ENCODE measurements at places on chromosomes 3 and 15.
A peak's percentile ranks its signal among the peaks of the same experiment; 100 is the strongest.

GRCh38 chr15:65791335-65792137 is 557 bp downstream of the DENND4A start:
- DNase-seq, result peak; percentile 58

DNA sequence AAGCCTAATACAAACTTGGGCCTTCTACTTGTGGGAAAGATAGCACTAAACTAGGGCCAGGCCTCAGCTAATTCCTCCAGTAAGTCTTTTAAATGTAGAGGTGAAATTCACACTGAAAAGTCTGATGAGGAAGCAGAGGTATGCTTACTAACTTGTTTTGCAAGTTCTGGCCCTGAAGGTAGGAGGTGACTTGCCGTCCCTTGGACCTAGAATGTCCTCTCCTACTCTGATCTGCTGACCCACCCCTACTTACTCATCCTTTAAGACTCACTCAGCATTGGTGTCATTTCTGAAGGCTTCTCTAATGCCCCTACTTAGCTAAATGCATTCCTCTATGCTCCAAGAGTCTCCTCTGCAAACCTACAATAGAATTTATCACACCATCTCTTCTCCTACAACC is 19.4 kb downstream of the RIOX2 start:
- DNase-seq, result no peak

GRCh38 chr3:162525066-162525742 is 1028.6 kb downstream of the OTOL1 start:
- DNase-seq, result no peak

GRCh38 chr3:172751175-172751704 is 714 bp downstream of the ECT2 start:
- no peak for DNase-seq

DNA sequence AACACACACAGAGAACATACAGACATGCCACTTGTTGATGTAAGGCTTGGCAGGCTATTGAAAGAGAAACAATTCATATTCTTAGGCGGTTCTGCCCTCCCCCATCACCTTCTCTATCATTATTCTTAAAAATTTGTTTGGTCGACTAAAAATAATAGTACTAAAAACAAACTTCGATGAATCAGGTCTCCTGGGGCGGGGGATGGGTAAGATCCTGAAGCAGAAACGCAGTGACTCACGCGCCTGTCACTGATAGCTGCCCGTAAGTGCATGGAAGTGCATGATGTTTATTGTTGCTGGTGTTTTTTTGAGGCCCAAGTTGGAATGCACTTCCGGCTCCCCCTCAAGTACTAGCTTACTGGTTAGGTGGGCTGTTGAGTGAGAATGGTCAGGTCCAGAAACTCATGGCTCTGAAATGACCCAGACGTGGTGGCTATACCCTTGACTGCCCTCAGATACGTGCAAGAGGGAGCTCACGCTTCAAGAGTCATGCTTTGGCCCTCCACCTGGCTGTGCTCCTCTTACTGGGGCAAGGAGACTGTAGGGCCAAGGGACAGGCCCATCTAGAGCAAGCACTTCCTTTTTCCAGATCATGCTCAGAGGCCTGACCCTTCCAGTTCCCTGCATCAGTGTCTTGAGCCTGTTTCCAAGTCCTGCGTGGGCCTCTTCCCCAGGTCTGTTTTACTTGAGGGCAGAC is 10.9 kb downstream of the SMAD3 start:
- DNase-seq, result no peak

DNA sequence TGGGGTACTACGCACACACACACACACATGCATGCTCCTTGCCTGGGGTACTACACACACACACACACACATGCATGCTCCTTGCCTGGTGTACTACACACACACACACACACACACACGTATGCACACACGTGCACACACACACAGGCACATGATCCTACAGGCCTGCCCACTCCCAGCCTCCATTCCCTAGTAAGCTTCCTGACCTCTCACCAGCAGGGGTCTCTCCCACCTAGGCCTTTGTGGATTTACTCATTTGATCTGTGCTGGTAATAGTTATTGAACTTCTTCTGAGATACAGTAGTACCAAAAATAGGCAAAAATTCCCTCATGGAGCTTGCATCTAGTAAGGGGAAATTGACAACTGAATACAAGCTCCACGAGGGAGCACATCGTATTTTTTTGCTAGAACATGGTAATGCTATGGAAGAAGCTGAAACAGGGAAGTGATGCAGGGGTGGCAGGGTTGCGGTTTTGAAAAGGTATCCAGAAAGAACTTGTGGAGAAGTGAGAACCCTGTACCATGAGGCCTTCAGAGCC is 19.1 kb downstream of the TTC21A start:
- peak; percentile 82 for DNase-seq

DNA sequence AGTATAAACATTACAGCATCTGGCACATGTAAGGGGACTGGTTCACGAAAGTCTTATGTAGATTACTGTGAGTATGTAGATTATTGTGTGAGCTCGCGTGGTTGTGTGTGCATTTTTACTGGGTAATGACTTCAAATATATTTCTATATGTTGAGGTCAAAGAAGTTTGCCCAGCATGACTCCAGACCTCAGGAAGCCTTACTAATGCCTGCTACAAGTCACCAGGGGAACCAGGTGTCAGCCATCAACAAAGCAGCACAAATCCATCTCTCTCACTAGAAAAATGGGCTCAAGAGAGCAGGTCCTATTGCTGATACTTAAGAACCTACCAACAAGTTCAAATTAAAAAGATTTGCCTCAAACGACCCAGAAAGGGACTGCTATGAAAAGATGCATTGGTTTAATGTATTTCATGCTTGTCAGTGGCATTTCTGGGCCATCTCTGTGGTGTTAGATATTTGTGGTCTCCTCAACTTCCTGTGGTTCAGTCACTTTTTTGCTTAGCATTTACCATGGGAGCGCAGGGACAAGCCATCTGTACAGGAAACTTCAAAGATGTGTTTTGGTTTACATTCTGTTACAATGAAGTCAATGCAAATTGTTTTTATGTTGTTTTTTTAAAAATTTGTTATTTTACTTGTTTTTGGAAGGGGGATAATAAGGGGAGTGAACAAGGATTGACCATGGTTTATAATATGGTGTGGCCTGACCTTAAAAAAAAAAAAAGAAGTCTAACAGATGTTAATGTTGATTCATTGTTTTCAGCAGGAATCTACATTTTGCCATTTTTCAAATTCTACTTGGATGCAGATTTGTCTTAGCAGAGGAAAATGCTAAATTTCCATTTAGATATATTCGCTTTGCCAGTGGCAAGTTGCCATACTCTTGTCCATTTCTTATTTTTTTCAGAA is 172.1 kb upstream of the ADAMTS9 start:
- no peak for DNase-seq

GRCh38 chr3:73624821-73625665 is at the start of gene PDZRN3:
TSS of gene PDZRN3 (minus strand) at chr3:73624941.
- peak; percentile 55 for DNase-seq

- peak; percentile 75 for DNase-seq
Measured at GRCh38 chr3:113844622-113845222, 6.1 kb downstream of the GRAMD1C start.

DNA sequence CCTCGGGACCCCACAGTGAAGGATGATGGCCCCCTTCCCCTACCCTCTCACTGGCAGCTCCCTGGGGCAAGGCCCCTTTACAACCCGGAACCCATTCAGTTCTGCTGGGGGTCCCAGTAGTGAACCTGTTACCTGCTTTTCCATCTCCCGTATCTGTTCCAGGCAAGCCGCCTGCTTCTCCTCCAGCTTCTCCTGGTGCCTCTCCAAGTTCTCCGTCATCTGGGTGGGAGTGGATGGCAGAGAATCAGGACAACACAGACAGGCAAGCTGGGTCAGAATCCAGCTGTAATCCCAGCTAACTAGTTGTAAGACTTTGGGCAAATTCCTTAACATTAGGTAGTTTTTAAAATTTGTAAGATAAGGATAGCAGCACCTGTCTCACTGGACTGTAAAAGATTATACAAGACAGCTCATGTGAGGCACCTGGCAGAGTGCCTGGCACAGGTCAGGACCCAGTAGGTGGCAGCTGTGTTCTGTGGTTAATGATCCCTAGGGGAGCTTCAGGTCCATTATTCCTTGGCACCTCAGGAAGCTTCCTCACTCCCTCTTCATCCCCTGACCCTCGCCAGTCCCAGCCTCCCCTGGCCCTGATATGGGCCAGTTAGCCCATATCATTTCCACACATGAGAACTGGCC is 6.4 kb upstream of the ANKRD63 start:
- no peak for DNase-seq

- DNase-seq, result no peak
Measured at GRCh38 chr3:62768896-62769295, 106.3 kb downstream of the CADPS start.

DNA sequence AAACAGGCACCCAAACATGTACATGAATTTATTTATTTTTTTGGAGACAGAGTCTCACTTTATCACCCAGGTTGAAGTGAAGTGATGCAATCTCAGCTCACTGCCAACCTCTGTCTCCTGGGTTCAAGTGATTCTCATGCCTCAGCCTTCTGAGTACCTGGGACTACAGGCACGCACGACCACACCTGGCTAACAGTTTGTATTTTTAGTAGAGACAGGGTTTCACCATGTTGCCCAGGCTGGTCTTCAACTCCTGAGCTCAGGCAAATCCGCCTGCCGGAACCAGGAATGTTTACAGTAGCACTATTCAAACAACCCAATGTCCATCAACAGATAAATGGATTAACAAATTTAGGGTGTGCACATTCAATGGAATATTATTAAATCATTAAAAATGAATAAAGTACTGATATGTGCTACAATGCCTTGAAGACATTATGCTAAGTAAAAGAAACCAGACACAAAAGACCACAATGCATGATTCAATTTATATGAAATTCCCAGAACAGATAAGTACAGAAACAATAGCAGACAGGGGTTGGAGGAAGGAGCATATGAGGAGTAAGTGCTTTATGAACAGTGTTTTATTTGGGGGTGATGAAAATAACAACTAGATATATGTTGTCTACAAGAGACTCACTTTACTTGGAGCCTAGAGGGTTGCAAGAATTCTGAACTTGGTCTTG is 1.3 kb downstream of the LEO1 start:
- DNase-seq, result no peak

- no peak for DNase-seq
Measured at GRCh38 chr3:57655727-57656126, 37.1 kb downstream of the DENND6A start.

GRCh38 chr3:143433787-143434378 is 314.3 kb downstream of the CHST2 start:
- no peak for DNase-seq

- DNase-seq, result no peak
Measured at GRCh38 chr3:125605756-125606155, 10.5 kb upstream of the OSBPL11 start.

- no peak for DNase-seq
Measured at GRCh38 chr3:130480736-130481135, 36.2 kb upstream of the COL6A6 start.

- DNase-seq, result no peak
Measured at GRCh38 chr15:73035221-73035620, 17.0 kb upstream of the NEO1 start.

DNA sequence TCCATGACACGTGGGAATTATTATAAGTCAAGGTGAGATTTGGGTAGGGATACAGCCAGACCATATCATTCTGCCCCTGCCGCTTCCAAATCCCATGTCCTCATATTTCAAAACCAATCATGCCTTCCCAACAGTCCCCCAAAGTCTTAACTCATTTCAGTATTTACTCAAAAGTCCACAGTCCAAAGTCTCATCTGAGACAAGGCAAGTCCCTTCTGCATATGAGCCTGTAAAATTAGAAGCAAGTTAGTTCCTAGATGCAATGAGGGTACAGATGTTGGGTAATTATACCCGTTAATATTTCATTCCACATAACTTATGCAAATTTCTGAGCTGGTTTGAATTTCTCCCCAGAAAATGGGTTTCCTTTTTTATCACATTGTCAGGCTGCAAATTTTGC is 47.7 kb downstream of the RNF111 start:
- DNase-seq, result no peak

GRCh38 chr15:58336161-58336560 is 95.6 kb upstream of the LIPC start:
- DNase-seq, result no peak

GRCh38 chr3:36444909-36445308 is 64.6 kb downstream of the STAC start:
- no peak for DNase-seq

DNA sequence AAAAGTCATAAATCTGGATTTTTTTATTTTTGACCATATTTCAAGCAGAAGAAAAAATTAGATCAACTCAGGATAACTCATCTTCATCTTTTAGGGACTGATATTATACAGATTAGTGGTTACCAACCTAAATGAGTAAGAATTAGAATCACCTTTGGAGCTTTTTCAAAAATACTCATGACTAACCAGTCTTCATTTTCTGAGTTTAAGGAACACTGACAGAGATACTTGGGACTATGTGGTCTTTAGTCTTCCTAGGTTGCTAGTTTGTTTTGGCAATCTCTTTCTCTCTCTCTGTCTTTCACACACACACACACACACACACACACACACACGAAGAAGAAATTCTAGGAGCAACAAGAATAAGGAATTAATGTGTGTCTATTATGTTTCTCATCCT is 50.1 kb downstream of the TMOD3 start:
- DNase-seq, result no peak

GRCh38 chr3:15096046-15096445 is 2.9 kb downstream of the RBSN start:
- DNase-seq, result no peak

DNA sequence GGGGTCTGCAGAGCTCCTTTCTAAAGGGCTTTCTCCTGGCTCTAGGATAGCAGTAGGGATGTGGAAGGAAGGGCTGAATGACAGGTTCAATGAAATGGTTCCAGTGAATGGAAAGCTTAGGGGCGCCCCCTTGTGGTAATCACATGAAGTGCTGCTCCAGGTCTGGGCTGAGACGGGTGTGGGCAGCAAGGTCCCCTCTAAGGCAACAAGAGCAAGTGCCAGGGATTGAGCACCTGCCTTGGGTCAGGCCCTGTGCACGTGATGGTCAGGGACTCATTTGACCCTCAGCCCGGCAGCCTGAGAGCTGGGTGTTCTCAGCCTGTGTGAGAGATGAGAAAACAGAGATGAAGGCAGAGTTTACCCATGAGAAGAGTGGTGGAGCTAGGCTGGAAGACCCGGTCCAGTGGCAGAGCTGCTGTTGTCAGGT is 12.1 kb upstream of the CX3CR1 start:
- peak; percentile 73 for DNase-seq

GRCh38 chr15:51907136-51907862 is 64.3 kb downstream of the LEO1 start:
- DNase-seq, result peak; percentile 64

- DNase-seq, result peak; percentile 72
Measured at GRCh38 chr3:79490165-79491028, 277.4 kb downstream of the ROBO1 start.

DNA sequence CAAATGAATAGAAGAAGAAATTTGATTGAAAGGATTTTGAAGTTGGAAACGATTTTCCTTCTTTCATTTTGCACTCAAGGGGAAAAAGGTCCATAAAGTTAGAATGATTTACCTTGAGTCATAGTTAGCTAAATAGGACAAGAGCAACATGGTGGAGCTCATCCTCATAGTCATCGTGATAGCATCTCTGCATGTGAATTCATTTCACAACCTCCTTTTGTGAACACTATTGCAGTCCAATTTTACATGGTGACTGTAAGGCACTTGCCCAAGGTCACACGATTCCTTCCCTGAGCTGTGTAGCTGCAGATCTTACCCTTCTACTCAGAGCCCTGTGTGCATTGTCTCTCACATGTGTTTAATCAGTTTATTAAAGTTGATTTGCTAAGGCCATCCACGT is 359.8 kb upstream of the C2CD4B start:
- DNase-seq, result no peak
